ENCODE measurements at places on chromosomes 5 and 9.

GRCh38 chr5:166251786-166252185, 2039.7 kb upstream of the WWC1 start:
- DNase-seq, result no peak

GRCh38 chr5:75717082-75717922, at the start of gene POC5:
POC5 (minus strand) TSS chr5:75717437; CDS start chr5:75712937, 4,500 bp downstream.
- peak; percentile 95 for DNase-seq

DNA sequence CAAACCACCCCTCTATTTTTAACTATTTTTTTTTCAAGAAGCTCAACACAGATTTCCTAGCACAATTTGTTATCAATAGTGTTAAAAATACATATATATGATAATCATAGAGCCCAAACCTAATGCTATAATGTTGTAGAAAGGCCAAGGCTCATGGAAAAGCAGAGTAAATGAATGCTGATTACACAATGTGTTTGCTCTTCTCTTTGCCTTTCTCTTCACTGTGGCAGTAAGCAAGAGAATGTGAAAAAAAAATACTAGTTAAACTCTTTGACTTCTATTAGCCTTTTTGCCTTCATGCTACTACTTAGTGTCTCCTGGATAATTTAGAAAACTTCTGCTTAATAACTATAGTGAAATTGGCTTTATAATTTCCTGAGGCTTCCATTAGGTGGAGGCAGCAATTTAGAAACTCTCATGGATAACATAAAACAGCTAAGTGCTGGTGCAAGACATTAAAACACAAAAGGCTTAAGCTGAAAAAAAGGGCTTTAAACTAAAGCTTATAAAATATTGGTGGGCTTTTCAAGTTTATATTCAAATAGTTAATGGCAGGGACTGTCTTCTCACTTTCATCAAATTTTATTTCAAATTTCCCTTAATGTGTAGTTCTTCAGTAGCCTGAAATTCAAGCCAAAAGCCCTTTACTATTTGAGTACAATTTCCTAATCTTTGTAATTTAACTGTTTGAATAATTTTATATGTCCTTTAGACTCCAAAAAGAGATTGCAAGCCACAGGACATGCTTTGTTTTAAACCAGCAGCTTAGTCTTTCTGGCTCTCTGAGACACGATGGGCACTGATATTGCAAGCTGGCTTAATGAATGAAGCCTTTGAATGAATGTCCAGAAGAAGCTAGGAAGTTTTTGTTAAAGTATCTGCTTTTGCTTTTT, 2031.8 kb upstream of the CDH6 start:
- DNase-seq, result no peak

GRCh38 chr9:136851941-136852663, at the start of gene MAMDC4:
MAMDC4 (plus strand) TSS chr9:136852346; CDS start chr9:136852417, 71 bp downstream.
- DNase-seq, result no peak

DNA sequence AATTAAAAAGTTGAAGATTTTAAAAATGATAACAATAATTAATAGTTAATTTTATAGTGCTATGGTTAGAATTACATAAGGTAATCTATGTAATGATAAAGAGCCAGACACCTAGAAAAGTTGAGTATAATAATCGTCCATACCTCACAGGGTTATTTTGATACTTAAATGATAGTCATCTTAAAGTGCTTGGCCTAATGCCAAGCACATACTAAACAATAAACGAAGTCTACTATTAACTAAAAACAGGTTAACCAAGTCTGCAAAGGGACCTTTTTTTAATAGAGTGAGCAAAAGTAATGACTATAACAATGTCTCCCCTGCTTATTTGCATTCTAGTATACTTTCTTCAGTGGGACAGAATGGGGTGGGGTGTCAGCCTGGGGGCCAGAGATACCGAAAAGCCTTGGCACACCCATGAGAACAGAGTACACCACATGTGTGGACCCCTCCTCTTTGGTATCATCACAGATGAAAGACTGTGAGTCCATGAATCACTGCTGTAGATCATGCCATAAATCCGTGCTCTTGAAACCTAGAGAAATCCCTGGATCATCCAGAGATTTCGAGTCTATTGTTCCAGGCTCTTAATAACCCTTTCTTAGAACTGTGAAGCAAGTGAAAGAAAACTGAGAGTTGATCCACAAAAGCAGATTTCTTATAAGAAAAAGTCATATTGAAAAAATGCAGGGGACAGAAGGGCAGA, 249.5 kb downstream of the PRELID2 start:
- no peak for DNase-seq

DNA sequence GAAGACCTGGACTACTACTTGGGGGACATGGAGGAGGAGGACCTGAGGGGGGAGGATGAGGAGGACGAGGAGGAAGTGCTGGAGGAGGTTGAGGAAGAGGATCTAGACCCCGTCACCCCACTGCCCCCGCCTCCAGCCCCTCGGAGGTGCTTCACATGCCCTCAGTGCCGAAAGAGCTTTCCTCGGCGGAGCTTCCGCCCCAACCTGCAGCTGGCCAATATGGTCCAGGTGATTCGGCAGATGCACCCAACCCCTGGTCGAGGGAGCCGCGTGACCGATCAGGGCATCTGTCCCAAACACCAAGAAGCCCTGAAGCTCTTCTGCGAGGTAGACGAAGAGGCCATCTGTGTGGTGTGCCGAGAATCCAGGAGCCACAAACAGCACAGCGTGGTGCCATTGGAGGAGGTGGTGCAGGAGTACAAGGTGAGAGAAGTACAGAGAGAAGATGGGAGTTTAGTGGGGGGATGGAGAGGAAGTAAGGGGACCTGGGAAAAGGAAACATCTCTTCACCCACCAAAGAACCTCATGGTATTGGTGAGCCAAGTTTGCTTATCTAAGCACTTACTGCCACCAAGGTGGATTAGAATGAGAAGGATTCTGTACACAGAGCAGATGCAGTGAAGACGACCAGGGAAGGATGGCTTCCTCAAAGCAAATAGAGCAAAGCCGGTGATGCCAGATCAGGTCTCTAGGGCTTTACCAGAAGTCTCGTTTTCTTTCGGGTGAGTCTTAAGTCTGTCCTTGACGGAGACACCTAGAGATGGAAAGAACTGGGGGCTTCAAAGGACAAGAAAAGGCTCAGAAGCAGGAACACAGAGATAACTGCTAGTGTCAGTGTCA, 1.5 kb downstream of the TRIM41 start:
- no peak for DNase-seq

DNA sequence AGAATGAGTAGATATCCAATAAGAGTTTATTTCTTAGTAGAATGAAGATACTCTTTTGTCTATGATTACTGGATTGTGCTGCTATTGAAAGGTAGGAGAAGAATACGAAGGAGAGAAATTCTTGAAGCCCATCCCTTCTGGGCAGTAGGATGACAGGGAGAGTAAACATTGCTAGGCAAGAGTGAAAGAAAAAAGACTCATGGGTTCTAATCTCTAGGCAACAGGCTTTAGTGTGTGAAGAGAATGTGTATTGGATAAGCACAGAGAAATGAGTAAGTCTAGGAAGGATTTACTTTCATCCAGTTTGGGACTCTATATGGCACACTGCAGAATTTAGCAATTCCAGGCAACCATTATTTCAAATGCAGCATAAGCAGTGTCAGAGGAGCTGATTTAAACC, 216.0 kb downstream of the GABRG2 start:
- no peak for DNase-seq

GRCh38 chr5:127585661-127586060, 63.2 kb upstream of the CTXN3 start:
- no peak for DNase-seq

DNA sequence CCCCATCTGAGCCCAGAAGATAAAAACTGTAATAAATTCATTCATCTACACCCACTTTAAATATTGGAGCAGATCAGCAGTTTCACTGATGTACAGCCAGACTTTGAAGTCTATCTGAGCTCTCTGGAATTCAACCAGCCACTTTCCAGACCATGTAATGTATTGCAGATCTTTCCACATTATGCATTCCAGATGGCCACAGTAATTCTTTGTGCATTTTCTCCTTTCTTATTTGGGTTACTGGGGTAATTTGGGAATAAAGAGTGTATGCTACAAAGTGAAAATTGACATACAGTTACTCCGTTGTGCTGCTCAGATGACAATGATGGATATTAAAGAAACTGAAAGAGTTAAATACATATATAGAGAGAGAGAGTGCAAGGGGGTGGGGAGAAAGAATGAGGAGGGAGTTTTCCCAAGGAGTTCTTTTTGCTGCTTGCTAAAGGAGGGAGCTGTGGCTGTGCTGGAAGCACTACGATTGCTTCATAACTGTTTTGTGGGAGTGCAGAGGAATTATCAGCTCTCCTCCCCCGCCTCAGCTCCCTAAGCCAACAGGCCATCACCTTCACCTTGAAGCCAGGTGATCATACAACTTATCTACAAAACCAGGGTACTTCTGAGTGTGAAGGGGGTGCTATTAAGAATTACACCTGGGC, 152.8 kb downstream of the GAS1 start:
- DNase-seq, result no peak

DNA sequence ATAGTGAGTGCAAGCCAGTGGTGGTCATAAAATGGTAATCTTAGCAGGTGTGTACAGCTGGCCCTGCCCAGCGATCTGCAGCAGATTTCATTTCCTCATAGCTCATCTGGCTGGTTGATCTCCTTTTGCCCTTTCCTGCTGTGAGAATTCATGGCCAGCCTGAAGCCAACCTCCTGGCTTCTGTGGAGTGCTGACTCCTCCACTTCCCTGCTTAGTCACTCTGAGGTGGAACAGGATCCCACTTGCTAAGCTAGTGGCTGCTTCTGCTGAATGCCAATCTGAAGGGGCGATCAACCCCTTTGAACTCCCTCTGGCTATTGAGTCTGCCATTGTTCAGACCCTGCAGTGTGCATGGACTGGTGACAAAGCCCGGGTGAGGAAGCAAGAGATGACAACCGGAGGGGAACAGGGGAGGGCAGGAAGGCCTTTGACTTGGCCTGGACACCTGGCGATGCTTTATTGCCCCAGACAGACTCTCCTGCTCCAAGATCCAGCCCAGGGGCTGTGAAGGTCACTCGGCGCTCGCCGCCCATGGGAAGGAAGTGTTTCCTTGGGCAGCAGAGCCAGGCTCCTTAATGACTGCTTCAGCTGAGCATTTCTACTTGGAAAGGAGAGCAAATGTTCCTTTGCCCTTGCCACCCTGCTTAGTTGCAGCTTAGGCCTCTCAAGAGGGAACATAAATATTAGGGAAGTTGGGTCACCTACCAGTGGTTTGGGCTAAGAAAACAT, 341.1 kb downstream of the ZSWIM6 start:
- DNase-seq, result no peak

DNA sequence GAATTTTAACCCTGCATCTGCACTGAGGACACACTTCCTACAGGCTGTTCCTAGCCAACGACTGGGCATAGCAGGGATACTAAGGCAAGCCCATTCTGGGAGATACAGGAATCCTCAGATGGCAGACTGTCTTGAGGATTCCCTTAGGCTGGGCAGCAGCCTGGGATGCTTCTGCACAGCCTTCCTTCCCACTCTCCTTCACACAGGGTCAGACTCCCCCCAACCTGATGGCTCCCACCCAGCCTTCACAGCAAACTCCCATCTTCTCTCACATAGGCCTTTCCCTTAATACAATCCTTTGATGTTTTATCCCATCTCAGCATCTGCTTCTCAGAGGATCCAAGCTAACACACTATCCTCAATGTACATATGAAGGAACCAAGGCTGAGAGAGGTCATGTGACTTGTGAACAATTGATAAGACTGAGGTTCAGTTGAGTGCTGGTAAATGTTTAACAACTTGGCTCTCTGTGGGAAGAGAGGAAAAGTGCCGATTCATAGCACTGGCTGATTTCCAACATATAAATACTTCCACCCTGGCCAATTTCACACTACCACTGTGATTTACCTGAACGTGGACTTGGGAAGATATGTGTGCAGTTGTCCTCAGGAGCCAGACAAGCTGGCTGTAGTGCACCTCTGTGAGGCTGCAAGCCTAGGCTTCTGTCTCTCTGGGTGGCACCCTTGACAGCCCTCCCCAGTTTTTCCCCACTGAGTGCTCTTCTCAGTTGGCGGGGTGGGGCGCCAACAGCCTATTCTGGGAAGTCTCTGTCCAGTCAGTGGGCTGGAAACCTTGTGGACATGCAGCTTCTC, 120.2 kb upstream of the TRIM32 start:
- DNase-seq, result no peak

DNA sequence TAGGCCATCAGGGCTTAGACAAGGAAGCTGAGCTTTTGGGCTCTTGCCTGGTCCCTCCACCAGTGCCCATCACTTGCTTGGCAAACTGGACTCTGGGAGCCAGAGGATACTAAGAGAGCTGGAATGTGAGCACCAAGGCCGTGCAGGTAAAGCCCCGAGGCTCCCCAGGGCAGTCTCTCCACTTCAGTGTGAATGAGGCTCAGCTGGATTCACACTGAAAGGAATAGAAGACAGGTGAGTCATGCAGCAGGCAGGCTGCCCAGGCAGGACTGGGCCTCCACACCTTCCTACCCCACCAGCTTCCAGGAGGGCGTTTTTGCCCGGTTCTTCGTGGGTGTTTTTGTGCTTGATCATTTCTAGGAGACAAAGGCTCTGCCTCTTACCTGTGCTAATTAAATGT, 7.3 kb upstream of the CTSV start:
- DNase-seq, result no peak

GRCh38 chr5:175477440-175477839, 920 bp upstream of the SFXN1 start:
- no peak for DNase-seq

GRCh38 chr5:143674469-143674786, 137.5 kb upstream of the HMHB1 start:
- no peak for DNase-seq

GRCh38 chr5:69046375-69046957, 47.3 kb upstream of the SLC30A5 start:
- no peak for DNase-seq

DNA sequence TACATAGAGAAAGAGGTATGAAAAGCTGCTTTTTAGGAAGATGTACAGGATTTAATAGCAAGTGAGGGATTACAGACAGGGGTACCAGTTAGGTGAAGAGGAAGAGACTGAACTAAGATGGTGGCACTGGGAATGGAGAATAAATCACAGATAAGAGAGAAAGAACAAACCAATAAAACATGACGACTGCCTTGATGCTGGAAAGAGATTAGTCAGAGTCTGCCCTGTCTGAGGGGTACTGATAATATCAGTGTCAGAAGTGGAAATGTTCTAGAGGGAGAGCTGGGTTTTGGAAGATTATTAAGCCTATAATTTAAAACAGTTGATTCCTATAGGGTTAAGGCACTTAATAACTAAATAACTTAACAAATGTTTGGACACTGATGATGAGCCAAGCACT, 77.7 kb downstream of the NR2F1 start:
- no peak for DNase-seq

GRCh38 chr5:124655251-124655917, 91.1 kb downstream of the ZNF608 start:
- no peak for DNase-seq

GRCh38 chr9:91379426-91379825, 17.7 kb upstream of the AUH start:
- DNase-seq, result no peak

DNA sequence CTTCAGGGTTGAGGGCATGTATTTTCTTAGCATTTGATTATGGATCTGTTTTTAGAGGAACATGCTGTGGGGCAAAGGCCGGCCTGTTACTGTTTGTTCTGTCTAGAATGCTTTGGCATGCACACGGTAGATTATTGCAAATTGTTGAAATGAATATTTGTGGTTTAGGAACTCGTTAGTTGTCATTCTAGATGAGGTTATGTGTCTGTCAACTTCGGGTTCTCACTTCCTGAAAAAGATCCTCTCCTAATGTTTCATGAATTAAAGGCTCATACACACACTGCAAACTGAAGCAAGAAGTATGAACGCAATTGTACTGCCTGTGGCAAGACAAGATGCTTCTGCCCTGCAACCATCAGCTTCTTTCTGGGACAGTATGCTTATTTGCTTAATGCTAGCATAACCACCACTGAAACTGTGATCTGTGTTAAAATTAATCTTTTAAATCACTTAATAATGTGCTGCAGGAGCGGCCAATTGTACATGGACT, 99.6 kb downstream of the BASP1 start:
- no peak for DNase-seq

GRCh38 chr5:61840361-61840760, 465.6 kb upstream of the KIF2A start:
- no peak for DNase-seq
